ENCODE measurements at places on chromosomes 7 and 10.

DNA sequence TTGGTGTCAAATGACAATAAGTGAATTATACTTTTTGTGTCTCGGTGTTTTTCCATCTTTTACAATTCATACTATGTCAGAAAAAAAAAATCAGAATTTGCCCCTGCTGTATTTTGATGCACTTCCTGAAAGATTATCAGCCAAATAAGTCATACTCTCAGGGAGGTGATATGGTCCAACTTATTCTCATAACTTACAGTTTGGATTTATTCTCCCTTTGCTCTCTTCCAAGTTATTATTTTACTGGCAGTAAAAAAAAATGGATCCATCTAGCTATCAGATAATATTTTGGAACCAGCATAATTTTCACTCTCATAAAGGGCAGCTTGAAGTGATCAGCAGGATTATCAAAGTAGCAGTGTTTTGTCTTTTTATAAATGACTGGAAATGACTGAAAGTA lies 337.1 kb downstream of the BMPER start:
- no peak for DNase-seq

DNA sequence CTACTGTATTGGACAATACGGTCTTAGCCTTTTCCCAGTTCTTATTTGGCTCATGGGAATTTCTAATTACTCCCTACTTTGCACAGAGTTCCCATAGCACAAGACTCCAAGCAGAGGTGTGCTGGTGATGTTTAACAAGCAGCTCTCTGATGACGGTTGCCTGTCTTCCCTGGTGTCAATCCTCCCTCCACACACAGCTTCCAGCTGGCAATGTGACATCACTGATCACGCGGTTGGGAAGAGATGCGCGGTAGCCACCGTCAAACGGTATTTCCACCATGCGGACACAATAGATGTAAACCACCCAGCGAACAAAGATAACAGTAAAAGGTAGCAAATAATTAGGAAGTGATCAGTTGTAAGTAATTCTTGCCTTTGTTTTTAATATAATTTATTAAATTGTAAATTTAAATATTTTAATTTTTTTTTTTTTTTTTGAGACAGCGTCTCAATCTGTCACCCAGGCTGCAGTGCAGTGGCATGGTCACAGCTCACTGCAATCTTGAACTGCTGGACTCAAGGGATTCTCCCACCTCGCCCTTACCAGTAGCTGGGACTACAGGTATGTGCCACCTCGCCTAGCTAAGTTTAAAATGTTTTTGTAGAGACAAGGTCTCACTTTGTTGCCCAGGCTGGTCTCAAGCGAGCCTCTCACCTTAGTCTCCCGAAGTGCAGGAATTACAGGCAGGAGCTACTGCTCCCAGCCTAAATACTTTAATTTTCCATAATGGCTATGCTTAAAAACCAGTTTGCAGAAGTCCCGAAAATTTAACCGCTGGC lies 36.3 kb upstream of the IL15RA start:
- no peak for DNase-seq

DNA sequence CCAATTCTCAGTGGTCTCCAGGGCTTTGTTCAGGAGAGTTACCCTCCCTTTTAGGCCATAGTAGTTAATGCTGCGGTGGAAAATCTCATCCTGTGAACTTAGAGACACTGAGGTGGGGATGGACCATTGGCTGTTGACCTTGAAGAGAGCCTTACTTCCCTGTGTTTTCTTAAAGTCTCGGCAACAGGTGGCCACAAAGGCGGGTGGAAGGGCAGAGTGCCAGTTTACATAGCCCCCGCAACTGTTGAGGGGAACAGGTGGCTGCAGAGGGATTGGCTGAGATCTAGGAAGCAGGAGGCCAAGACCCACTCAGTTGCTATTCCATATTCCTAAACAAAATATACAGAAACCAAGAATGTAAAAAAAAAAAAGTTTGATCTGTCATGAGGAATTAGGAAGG lies 160.6 kb downstream of the ST7 start:
- no peak for DNase-seq

- DNase-seq: no peak
Observed at GRCh38 chr7:91082038-91082437, 182.2 kb upstream of the FZD1 start.

DNA sequence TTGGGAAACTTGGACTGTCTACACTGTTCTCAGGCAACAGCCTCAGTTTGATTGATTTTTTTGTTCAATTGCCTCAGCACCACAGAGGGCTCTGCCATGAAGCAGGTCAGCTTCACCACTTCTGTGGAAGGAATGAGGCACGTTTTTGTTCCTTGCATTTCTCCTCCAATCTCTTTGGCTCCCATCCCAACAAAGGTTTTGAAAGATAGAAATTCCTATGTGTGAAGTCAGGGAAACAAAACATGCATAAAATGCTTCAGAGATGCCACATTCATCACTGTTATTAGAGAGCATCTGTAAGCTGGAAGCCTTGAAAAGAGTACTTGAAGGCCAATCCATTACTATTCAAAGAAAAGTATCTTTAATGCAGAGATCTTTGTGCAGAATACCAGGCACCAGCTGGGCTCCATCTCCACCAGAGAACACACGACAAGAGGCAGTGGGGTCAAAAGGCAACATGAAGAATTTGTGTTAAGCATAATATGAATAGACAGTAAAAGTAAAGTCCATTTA lies 249.1 kb upstream of the LYZL1 start:
- no peak for DNase-seq

DNA sequence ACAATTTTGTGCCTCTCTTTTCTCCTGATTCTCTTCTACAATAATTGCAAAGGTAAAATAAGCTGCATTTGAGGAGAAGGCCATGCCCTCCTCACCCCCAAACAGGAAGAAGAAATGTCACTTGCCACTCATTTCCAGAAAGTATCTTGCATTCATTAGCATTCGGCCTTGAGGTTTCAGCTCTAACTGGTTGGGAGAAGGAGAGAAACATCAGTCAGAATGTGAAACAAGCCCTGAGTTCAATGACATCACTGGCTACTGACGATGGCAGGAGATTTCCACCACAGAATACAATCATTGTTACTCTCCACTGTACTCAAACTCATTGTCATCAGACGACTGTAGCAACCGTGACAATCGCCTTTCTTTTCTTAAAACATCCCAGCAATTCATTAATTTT lies 72.8 kb downstream of the PRKCQ start:
- DNase-seq: no peak

- DNase-seq: no peak
Observed at GRCh38 chr7:67947646-67948045, 951.0 kb downstream of the TYW1 start.

DNA sequence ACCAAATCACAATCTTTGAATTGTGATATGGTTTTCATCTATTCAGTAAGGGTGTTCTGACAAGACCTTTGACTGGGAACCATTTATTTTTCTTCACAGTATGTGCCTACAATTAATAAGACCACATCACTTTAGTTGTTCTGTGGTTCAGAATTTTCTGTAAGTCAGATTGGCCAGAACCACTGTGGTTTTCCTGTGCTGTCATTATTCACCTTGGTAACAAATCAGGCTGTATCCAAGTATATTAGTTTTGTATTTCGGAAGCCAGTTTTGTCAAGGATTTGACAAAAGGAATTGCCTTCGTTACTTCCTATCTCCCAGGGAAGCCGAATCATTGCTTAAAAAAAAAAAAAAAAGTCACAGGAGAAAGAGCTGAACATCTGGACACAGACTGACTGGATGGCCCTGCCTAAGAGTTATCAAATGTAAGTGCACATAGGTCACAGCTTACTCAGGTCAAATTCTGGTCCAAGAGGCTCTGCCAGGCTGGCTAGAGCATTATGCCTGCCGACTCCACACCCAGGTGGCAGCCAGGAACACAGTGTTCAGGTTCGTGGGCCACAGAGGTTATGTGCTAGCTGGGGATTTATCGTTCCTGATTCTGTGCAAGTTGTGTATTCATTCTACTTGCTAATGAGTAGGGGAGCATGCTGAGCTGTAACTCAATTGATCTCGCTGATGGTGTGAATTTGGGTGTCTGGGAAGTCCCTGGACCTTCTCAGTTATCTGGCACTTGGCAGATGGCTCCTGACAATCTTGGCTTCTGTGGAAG lies 175.3 kb downstream of the JAZF1 start:
- DNase-seq: no peak

DNA sequence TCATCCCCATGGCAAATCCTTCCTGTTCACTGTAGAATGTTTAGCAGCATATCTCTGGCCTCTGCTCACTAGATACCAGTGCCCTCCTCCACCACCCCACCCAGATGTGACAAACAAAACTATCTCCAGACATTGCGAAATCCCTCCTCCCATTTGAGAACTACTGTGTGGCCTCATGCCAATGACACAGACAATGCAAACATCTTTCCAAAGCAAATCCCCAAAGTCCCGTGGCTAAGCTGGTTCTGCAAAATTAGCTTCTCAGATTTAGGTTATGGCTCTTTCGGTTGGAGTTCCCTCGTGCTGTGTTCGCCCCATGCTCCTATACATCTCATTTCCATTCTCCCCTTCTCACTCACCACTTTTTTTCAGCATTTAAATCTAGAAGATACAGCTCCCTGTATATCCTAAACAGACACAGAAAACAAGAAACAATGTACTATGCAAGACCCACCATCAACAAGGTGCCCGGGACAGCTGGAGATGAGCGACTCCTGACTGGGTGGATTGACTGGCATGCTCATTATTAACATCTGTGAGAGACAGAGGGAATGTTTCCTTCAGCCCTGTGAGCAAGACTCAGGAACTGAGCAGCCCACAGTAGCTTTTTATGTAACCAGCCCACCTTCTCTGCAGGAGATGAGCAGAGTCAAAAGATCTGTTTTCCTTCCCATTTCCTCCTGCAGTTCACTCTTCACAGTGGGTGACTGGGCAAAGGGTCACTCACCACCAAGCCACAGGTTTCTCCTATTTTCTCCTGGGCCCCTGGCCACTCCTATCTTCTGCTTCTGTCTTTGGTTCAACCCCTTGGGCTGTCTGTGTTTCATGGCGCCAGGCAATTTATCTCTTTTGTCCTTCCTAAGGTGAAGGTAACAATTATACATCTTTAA lies 225.7 kb upstream of the AOAH start:
- DNase-seq: no peak

DNA sequence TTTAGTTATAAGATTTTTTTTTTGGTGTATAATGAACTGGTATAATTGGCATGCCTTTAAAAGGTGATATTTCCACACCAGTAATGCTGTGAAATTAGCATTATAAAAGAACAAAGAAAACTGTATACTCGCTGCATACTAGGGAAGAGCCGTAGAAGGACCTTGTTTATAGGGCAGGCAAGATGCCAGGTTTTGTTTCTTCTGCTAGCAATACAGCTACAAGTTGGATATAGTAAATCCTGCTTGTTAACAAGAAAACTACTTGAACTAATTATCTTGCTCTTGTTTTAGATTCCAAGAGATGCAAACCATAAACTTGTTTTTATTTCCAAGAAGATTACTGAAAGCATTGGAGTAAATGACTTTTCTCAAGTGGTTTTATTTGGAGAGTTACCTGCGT lies 1.9 kb downstream of the DNAH11 start:
- DNase-seq: no peak

- DNase-seq: no peak
Observed at GRCh38 chr10:126658928-126659327, 11.6 kb downstream of the C10orf90 start.

DNA sequence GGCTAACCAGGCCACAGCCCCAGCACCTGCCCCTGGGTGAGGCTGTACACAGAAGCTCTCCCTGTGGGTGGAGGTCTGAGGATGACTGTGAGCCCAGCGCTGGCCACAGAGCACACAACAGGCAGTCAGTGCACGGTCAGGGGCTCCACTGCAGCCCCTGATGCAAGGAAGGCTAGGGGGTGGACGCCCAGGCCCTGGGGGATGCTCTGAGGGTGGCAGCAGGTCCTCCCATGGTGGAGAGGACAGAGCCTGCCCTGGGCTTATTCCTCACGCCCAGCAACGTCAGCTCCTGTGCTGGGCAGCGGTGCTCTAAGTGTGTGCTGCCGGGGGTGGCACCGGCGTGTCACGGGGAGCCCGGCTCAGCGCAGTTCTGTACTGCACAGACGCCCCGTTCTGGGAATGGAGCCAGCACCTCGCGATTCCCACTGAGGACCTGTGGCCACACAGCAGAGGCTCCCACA lies 223.2 kb downstream of the MAD1L1 start:
- no peak for DNase-seq

DNA sequence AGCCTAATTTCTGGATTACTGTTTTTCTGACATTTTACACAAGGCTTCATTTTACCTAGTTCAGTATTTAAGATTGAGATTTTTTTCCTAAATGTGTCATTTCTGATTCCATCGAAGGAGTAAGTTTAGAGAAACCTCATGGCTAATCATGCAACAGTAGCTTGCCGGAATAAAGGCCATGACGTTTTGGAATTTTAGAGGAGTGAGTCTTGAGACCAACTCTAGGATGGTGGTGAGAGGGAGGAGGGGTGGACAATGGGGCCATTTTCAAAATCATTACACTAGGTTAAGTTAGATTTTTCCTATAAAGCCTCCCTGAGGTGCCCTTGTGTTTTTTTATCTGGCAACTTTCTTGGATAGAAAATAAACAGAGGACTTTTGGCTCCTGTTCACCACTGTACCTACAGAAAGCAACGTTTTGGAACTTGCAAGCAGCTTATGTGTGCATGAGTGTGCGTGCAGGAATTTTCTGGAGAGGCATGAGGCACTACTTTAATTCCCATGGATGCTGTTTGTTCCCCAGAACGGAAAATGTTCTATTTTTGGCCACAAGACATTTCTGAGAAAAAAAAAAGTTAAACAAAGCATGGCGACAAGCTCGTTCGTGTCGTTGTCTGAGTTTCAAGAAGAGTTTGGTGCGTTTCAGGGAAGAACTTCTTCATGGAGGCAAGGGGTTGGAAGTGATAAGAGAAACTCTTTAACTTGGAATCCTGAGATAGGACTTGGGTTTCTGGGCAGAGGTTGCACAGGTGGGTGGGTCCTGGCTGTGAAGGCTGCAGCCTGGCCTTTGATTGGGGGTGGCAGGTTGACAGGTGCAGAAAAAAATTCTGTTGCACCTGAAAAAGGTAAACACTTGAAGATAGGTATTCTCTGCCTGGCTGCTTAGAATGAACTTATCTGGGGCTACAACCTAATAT lies 178.1 kb downstream of the PTEN start:
- DNase-seq: no peak

- no peak for DNase-seq
Observed at GRCh38 chr7:4720225-4720624, 38.1 kb downstream of the FOXK1 start.

GRCh38 chr10:6035931-6036575 lies 26.1 kb downstream of the IL2RA start:
- DNase-seq: no peak

DNA sequence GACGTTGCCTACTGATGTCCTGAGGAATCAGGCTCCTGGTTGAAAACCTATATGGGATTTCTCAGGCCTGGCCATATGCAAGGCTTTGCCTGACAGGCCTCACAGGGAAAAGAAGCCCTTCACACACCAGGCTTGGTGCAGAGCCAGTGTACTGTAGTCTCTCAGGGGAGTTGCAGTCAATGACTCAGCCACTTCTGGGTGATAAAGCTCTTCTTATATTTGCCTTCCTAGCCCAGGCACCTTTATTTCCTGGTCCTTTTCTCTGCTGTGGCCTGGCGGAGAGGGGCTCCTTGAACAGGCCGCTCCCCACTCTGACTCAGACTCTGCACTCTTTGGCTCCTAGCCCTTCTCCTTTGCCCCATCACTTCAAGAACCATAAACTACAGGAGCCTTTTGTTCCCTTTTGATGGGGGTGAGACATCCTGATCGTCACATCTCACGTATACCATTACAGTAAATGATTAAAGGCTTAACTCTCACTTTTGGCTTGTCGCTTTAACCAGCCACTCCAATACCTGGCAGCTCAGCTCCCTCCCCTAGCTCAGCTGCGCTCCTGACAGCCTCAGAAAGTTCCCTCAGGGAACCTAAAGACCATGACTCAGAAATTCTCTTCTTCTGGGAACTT lies 33.5 kb downstream of the DPY19L1 start:
- no peak for DNase-seq
